ENCODE measurements at places on chromosomes 1 and 21. TPM values are rescaled to one million over a fixed set of nuclear protein-coding genes. Genes with fewer than 3 reads are reported as not detected.

DNA sequence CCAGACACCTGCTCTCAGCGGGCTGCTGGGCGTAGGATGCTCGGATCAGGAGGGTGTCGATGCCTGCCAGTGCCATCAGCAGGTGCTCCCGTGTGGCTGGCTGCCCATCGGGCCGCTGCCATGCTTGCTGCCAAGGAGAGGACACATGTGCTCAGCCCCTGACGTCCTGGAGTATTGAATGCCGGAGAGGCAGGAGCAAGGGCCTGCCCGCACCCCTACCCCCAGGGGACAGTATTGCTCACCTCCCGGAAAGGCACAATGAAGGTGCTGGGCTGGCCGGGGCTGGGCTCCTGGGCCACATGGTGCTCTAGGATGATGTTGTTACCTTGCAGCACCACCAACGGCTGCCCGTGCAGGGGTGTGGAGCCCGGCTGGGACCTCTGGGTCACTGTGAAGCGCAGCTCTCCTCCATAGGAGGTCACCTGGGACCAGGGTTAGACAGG is 61.5 kb downstream of the HSPG2 start:
- no peaks in the 10 kb centered on the region for H3K27me3 ChIP-seq
- DNase-seq = no peak
- no peak overlapping the region for H3K27ac ChIP-seq
- H3K4me3 ChIP-seq = no peak overlapping the region

OPRD1 gene
- not detected for total RNA-seq

GRCh38 chr21:41606706-41607105 is 98.7 kb upstream of the TMPRSS2 start:
- peaks cover 15% of the 10 kb centered on the region for H3K4me1 ChIP-seq
- no peaks in the 10 kb centered on the region for H3K27me3 ChIP-seq
- no peak overlapping the region for H3K27ac ChIP-seq
- no peak overlapping the region for H3K4me3 ChIP-seq

OR2T27 gene
- total RNA-seq = not detected

DNA sequence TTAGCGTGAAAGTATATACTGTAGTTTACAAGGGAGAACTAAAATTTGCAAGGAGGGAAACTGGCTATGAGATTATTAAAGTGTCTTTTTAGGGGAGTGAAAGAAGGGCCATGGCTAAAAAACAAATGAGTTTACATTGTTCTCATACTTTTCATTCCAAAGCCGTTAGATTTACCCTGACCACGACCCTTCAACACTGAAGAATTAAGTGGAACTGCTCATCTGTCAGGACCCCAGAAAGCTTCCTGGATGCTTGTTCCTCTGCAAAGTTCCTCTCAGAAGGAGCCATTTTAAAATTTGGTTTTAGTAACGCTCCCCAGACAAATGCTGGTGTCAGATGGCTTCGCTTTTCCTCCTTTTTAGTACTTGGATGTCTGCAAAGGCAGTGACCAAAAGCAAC is 82.7 kb upstream of the ZBTB18 start:
- H3K36me3 ChIP-seq = no peaks in the 10 kb centered on the region
- no peak overlapping the region for H3K27ac ChIP-seq
- no peak overlapping the region for H3K4me3 ChIP-seq
- DNase-seq = no peak
- H3K4me1 ChIP-seq = no peaks in the 10 kb centered on the region

RSPH1 gene
- total RNA-seq = 14.1 TPM

All from upper lobe of left lung (tissue), 6 donors.